ENCODE measurements at places on chromosomes 2 and 18.

DNA sequence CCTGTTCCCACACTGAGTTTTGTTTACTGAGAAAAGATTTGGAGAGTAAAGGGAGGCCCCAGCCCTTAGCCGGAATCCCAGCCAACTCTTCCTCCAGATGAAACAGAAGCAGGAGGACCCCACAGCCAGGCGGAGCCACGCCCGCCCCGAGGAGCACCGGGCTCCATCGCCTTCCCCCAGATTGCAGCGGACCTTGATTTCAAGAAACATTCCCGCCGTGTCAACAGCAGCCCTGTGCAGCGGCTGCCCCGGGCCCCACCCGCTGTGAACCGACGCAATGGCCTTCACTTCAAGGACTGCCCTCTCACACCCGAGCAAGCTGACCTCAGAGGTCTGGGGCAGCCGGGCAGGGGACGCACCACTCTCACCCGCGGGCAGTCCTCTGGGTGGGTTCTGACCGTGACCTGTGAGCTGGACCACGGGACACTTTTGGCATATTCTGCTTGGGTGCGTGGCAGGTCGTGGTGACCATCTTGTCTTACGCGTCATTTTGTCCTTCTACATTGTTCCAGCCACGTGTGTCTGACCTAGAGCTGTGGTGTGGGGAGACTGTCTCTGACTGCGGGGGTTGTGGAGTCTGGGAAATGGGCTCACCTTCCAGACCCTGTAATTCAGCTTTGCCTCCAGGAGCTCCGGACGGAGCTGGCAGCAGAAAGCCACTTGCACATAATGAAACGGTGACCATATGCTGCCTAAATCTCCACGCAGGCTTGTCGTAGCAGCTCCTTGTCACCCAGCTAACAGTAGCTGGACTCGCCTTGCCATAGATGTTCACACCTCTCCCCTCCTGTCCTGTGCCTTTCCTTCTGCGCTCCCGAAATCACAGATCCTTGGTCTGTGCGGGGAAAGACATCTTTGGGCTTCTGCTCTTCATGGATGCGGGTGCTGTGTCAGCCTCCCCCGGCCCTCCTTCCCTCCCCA, 32.0 kb upstream of the INHBB start:
- no peak for DNase-seq

- DNase-seq = no peak
Observed at GRCh38 chr2:187213798-187214197, 234.3 kb downstream of the CALCRL start.

DNA sequence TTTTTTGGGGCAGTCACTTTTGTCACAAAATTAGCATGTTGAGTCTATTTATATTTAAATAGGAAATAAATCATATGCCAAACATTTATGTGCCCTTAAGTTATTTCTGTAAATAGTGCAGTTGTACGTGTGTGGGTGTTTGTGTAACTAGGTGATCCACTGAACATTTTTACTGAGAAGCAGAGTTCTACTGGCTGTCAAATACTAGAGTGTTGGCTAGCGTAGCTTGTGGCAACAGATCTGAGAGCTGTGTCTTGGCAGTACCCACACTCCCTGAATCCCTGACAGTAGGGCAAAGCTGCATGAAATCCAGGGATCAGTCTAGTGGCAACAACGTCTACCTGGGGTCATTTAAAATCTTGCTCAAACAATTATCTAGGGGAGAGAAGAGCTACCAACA, 273.1 kb upstream of the SLC8A1 start:
- no peak for DNase-seq

- DNase-seq = no peak
Observed at GRCh38 chr2:238848976-238849853, 1.3 kb downstream of the TWIST2 start.

GRCh38 chr2:33100921-33101320, 154.2 kb downstream of the LTBP1 start:
- no peak for DNase-seq

DNA sequence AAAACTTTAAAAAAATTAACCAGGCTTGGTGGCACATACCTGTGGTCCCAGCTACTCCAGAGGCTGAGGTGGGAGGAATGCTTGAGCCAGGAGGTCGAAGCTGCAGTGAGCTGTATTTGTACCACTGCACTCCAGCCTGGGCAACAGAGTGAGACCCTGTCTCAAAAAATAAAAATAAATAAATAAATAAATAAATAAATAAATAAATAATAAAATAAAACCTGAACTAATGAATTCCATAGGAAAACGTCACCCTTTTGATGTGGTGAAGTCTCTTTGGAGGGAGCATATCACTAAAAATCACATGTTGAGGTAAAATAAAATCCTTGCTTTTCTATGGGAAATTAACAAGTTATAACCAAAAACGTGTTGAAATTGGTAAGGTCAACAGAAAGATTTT, 29.6 kb upstream of the ITGAV start:
- DNase-seq = no peak

DNA sequence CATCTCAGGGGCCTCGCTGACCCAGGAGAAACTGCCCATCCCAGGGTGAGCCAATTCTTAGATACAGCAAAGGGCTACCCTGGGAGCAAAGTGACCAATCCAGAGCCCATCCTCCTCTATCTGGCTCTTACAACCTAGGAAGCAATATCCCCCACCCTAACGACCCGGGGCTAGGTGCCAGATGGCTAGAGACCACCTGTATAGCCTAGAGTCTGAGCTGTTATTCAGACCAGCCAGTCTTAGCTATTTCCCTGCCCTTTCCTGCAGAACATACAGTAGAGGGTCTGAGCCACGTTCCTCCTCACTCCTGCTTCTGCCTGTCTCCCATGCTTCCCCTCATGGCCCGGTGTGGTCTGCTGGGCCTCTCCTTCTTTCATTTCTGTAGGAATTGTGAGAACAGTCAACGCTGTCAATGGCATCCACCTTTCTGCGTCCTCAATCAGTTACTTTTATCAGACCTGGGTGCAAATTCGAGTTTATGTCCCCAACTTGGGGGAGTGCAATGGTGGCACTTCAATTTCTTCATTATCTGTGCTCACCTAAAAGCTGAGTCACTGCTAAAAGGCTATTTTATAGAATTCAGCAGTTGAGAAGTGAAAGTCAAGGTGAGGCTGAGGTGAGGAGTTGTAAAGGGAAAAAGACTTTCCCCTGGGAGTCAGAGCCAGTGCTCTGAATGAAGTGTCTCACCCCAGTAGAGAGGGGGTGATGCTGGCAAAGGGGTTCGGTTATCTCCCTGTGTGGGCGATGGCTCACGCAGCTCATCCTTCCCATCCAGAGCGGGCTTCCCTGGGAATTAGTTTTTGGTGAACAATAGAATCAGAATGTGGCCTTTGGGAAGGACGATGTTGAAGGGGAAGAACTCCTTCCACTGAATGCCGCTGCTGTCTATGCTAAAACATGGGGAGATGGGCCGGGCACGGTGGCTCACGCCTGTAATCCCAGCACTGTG, 42.4 kb downstream of the LONRF2 start:
- no peak for DNase-seq

- DNase-seq = peak; percentile 76
Observed at GRCh38 chr2:158489366-158490112, 32.8 kb downstream of the PKP4 start.

Data from A673 (cell line).